Panc1 (cell line): ENCODE measurements at places on chromosomes 6 and 20. TPM values are rescaled to one million over a fixed set of nuclear protein-coding genes. Genes with fewer than 3 reads are reported as not detected.
A peak's percentile ranks its signal among the peaks of the same experiment; 100 is the strongest.

DNA sequence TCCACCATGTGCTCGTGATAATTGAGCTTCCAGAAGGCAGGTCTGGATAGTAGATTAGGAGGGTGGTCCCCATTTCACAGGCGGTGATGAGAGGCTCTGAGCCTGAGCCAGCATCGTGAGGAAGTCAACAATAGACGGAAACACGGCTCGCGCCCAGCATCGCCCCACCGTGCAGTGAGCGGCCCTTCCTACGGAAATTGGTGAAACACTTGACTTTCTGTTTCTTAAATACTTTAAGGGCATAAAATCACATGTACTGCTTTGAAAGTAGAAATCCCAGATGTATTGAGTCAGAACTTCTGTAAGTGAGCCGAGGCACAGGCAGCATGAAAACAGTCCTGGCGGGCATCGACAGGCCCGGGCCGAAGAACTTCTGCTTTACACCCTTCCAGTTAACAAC, 4.3 kb upstream of the KIF25 start:
- DNase-seq = no peak

DNA sequence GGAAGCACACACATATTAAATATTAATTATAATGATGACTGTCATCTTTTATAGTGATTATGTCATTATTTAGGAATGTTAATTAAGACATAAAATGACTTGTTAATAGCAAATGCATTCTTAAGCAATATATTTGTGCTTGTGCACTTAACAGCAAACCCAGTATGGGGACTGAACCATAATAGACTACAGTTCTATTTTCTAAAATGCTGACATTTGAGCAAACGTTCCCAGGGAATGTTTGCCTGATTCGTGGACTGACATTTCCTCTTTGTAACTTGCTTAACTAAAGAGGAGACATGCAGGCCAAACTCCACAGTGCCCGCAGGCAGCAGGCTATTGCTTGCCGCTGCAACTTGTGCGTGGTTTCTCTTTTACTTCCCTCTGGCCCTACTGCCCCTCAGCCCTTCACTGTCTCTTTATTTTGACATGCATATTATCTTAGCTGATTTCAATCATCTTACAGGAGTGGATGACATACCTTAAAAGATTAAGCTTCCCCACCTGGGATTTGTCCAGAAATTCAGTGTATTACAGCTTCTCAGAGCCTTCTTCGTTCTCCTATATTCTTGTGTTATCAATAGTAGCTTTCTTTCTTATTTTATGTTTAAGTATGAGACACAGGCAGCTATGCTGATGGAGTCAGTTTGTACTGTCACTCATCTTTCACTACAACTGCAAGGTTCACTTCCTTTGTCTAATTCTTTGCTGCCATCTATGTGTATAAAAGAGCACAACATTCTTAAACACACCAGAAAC, 141.5 kb downstream of the GMDS start:
- DNase-seq = peak; percentile 54

DNA sequence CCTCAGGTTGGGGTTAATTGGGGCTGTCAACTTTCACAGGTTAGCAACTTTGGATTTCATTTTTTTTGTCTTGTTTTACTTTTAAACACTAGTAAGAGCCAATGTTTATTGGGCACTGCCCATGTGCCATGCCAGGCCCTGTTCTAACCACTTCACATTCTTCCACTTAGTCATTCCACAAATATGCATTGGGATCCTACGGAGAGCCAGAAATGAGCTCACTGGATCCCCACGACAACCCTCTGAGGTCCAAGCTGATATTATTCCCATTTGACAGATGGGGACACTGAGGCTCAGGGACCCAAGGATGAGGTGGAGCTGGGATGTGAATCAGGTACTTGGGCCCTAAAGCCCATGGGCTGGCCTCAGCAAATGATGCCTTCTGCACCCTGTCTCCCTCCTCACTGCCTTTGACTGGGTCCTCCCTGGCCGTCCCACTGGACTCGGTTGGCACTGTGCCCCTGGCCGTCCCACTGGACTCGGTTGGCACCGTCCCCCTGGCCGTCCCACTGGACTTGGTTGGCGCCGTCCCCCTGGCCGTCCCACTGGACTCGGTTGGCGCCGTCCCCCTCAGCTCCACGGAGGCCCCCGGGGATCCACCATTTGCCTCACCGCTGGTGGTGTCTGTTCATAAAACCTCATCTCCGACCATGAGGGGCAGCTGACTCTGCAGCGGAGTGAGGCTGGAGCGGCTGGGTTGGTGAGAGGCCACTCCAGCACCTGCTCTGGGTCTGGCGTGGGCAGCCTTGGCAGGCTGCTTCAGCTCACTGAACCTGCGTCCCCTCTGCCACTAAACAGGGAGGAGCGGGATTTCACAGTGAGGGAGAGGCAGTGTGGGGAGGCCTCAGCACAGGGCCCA, 4.8 kb upstream of the PMEPA1 start:
- DNase-seq = no peak

DNA sequence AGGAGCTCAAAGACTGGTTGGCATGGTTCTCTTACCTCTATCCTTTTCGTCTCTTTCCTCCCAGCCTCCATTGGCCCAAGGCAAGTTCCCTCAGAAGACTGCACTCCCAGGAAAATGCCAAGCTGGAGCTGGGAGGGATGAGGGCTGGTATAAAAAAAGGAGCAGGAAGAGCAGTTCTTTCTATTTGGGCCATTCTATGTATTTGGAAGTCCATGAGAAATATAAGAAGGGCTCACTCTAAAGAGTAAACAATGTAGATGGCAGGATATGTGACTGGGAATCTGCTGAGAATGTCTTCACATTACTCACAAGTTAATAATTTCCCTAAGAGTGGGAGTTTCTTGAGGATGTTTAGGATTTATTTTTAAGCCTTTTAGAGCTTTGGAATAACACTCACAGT, 36.6 kb upstream of the ADTRP start:
- no peak for DNase-seq

- DNase-seq = no peak
These were observed 157.8 kb downstream of the SYCP2 start for GRCh38 chr20:59775687-59776055.

DNA sequence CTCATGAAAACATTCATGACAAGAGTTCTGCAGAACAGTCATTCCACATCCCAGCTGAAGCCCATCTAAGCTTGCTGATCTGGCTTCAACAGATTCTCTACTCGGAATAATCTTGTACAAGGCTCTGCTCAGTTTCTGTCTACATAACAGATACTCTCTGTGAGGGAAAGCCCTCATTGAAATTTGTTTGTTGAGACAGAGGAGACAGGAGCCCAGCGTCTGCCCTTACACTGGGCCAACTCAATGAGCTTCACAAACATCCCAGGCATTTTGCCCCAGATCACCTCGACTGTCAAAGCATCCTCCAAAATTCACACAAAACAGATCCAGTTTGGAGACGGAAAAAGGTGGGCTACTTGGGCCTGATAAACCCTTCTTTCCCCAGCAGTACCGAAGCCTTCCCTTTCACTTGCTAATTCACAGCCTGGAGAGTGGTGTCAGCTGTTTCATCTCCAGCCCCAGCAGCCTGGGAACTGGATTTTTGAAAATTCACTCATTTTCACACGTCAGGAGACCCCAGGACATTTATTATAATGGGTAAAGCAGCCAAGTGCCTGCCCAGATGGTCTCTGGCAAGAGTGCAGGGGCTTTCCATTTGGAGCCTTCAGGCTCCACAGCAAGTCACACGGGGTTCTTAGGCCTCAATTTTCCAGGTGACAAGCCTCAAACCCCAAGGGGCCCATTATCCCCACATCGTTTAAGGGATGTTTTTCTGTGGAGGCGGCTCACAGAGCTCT, 7.3 kb downstream of the CCDC167 start:
- no peak for DNase-seq

MICA gene
- total RNA-seq = 33.9 TPM

TINAG gene
- total RNA-seq = not detected
